Left renal pelvis (tissue), 4 donors: ENCODE measurements at places on chromosomes 4 and X. TPM values are rescaled to one million over a fixed set of nuclear protein-coding genes. Genes with fewer than 3 reads are reported as not detected.

Gene CFAP47
- 1.1 TPM for polyA plus RNA-seq

Gene ADAM29
- 0.04 TPM for polyA plus RNA-seq

Gene DCAF12L1
- 6.1 TPM for polyA plus RNA-seq

Gene SPATA18
- 1.3 TPM for polyA plus RNA-seq

Gene SLC4A4
- polyA plus RNA-seq = 75.8 TPM

Gene ZFP92
- 1.0 TPM for polyA plus RNA-seq

Gene CTAG1B
- polyA plus RNA-seq = not detected

Gene MAGIX
- polyA plus RNA-seq = 3.7 TPM

Gene DUSP9
- 52.1 TPM for polyA plus RNA-seq

Gene AMTN
- polyA plus RNA-seq = not detected

Gene RRH
- 0.69 TPM for polyA plus RNA-seq

Gene CLDN2
- polyA plus RNA-seq = 57.2 TPM
